ENCODE measurements at places on chromosomes 12 and 14. TPM values are rescaled to one million over a fixed set of nuclear protein-coding genes. Genes with fewer than 3 reads are reported as not detected.

The LPAR5 gene
- polyA plus RNA-seq: 1.5 TPM

The STAC3 gene
- 6.1 TPM for polyA plus RNA-seq

The CDK4 gene
- 260 TPM for polyA plus RNA-seq

The ACOT4 gene
- 3.5 TPM for polyA plus RNA-seq

The CATSPERB gene
- 0.63 TPM for polyA plus RNA-seq

The COL2A1 gene
- 62.7 TPM for polyA plus RNA-seq

The SRRM4 gene
- polyA plus RNA-seq: 0.05 TPM

The RPL10L gene
- 0.22 TPM for polyA plus RNA-seq

The NDRG2 gene
- 140 TPM for polyA plus RNA-seq

The OR4K15 gene
- not detected for polyA plus RNA-seq

The CLEC2B gene
- polyA plus RNA-seq: 3.1 TPM

The BEGAIN gene
- polyA plus RNA-seq: 2.4 TPM

The MYH6 gene
- 0.23 TPM for polyA plus RNA-seq

The COX8C gene
- 0.50 TPM for polyA plus RNA-seq

The SCFD1 gene
- polyA plus RNA-seq: 103 TPM

The NRIP2 gene
- polyA plus RNA-seq: 31.1 TPM

The GAS2L3 gene
- polyA plus RNA-seq: 23.1 TPM

The HHIPL1 gene
- 1.5 TPM for polyA plus RNA-seq

The ADCY4 gene
- 25.1 TPM for polyA plus RNA-seq

The KRT2 gene
- polyA plus RNA-seq: not detected

The CCDC85C gene
- 28.3 TPM for polyA plus RNA-seq

The CLEC14A gene
- polyA plus RNA-seq: 11.9 TPM

The TBX3 gene
- 75.8 TPM for polyA plus RNA-seq

The SLC38A6 gene
- polyA plus RNA-seq: 24.7 TPM

The LMNTD1 gene
- polyA plus RNA-seq: not detected

The DHRS4 gene
- 51.6 TPM for polyA plus RNA-seq

The SLC5A8 gene
- 41.3 TPM for polyA plus RNA-seq

The ASB2 gene
- 0.31 TPM for polyA plus RNA-seq

The ITGB7 gene
- polyA plus RNA-seq: 1.5 TPM

The MYO1H gene
- 1.3 TPM for polyA plus RNA-seq

The C14orf180 gene
- polyA plus RNA-seq: not detected

The HPD gene
- 3.5 TPM for polyA plus RNA-seq

The GPR135 gene
- 4.2 TPM for polyA plus RNA-seq

The CCDC177 gene
- 0.05 TPM for polyA plus RNA-seq

The SERPINA10 gene
- polyA plus RNA-seq: 0.11 TPM

The RNASE7 gene
- polyA plus RNA-seq: 0.40 TPM

The TMEM179 gene
- polyA plus RNA-seq: 0.90 TPM

The RASSF9 gene
- polyA plus RNA-seq: 13.3 TPM

The IFT43 gene
- 50.6 TPM for polyA plus RNA-seq

The RASAL1 gene
- polyA plus RNA-seq: 27.3 TPM

The RPL41 gene
- polyA plus RNA-seq: 5,767 TPM

The CLEC7A gene
- 4.1 TPM for polyA plus RNA-seq

The LRCOL1 gene
- 5.8 TPM for polyA plus RNA-seq

The KRT85 gene
- polyA plus RNA-seq: not detected

The FOXN4 gene
- 1.8 TPM for polyA plus RNA-seq

The KRT73 gene
- not detected for polyA plus RNA-seq

The KLRK1 gene
- polyA plus RNA-seq: 0.39 TPM

The CKAP4 gene
- polyA plus RNA-seq: 128 TPM

The CTSG gene
- 0.79 TPM for polyA plus RNA-seq

The KRT71 gene
- not detected for polyA plus RNA-seq

The COCH gene
- 4.3 TPM for polyA plus RNA-seq
